ENCODE measurements at places on chromosomes 1 and 21. TPM values are rescaled to one million over a fixed set of nuclear protein-coding genes. Genes with fewer than 3 reads are reported as not detected.

- H3K4me3 ChIP-seq, result no peak overlapping the region
- no peaks in the 10 kb centered on the region for H3K27me3 ChIP-seq
- DNase-seq, result no peak
- no peak overlapping the region for H3K27ac ChIP-seq
- no peaks in the 10 kb centered on the region for H3K4me1 ChIP-seq
Measured at GRCh38 chr1:230260831-230261230, 165.3 kb downstream of the PGBD5 start.

DNA sequence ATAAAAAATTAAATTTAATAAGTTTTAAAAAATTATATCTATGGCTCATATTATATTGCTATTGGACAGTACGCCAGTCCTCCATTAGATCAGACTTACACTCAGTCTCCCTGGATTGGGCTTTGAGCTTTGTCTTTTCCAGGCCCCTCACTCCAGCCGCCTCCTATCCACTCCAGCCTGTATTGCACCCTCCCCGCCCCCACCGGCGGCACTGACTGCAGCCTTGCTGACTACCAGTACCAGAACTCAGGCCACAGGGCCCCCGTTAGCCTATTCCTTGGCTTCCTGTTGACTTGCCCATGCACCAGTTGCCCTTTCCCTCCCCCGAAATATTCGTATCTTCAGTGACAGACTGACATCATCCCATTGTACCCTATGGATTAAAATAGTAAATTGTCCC is 127.9 kb downstream of the CSMD2 start:
- H3K27ac ChIP-seq, result no peak overlapping the region
- no peaks in the 10 kb centered on the region for H3K4me1 ChIP-seq
- no peak for DNase-seq
- no peaks in the 10 kb centered on the region for H3K36me3 ChIP-seq
- no peak overlapping the region for H3K4me3 ChIP-seq

- H3K4me3 ChIP-seq, result peak overlapping the region; percentile 86
- peaks cover 26% of the 10 kb centered on the region for H3K36me3 ChIP-seq
- peaks cover 52% of the 10 kb centered on the region for H3K27me3 ChIP-seq
- peak; percentile 38 for DNase-seq
Measured at GRCh38 chr1:64470665-64471217, 812 bp downstream of the CACHD1 start.

GRCh38 chr1:30058970-30059369 is 664.4 kb downstream of the MATN1 start:
- peaks cover 13% of the 10 kb centered on the region for H3K4me1 ChIP-seq
- no peak overlapping the region for H3K27ac ChIP-seq
- no peak overlapping the region for H3K4me3 ChIP-seq
- DNase-seq, result peak; percentile 71
- no peaks in the 10 kb centered on the region for H3K36me3 ChIP-seq
- H3K27me3 ChIP-seq, result peaks cover 36% of the 10 kb centered on the region

GRCh38 chr1:197129698-197130097 is 16.8 kb downstream of the ASPM start:
- H3K27me3 ChIP-seq, result no peaks in the 10 kb centered on the region
- peaks cover 14% of the 10 kb centered on the region for H3K4me1 ChIP-seq
- no peak overlapping the region for H3K4me3 ChIP-seq
- no peak for DNase-seq
- H3K27ac ChIP-seq, result no peak overlapping the region

- no peak overlapping the region for H3K4me3 ChIP-seq
- H3K36me3 ChIP-seq, result no peaks in the 10 kb centered on the region
- no peak overlapping the region for H3K27ac ChIP-seq
- no peak for DNase-seq
- peaks cover 9% of the 10 kb centered on the region for H3K4me1 ChIP-seq
Measured at GRCh38 chr1:200627575-200628222, 7.1 kb upstream of the KIF14 start.

DNA sequence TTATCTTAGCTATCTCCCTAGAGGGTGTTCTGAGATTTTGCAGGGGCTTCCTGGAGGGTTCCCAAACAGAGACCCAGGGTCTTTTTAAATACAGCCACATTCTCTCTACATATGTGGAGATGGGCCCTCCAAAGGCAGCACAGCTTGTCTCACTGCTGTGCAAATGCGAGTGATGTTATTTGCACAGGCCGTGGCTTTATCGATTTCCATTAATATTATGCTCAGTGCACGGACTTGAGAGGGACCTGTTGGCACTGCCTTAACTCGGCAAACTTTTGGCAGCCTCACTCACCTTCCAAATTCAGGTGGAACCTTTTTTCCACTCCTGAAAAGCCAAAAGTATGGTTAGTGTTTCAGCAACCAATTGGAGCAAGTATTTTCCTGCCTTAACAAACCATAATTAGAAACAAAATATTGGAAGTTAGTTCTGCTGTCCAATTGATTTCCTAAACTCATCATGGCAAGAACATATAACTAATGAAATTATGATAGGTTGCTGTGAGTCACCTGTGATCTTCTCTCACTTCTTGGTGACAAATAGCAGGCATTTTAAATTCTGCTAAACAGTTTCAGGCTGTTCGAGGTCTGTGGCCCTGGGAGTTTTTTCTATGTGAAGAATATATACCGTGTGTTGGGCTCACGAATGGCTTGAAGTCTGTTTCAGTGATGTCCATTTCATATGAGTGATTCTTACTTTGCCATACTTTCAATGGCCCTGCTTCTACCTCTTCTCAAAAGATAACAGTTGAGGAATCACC is 10.9 kb downstream of the LHX9 start:
- H3K27ac ChIP-seq, result peak overlapping the region; percentile 84
- peak; percentile 30 for DNase-seq
- H3K4me3 ChIP-seq, result peak overlapping the region; percentile 69
- peaks cover 14% of the 10 kb centered on the region for H3K36me3 ChIP-seq
- no peaks in the 10 kb centered on the region for H3K27me3 ChIP-seq

DNA sequence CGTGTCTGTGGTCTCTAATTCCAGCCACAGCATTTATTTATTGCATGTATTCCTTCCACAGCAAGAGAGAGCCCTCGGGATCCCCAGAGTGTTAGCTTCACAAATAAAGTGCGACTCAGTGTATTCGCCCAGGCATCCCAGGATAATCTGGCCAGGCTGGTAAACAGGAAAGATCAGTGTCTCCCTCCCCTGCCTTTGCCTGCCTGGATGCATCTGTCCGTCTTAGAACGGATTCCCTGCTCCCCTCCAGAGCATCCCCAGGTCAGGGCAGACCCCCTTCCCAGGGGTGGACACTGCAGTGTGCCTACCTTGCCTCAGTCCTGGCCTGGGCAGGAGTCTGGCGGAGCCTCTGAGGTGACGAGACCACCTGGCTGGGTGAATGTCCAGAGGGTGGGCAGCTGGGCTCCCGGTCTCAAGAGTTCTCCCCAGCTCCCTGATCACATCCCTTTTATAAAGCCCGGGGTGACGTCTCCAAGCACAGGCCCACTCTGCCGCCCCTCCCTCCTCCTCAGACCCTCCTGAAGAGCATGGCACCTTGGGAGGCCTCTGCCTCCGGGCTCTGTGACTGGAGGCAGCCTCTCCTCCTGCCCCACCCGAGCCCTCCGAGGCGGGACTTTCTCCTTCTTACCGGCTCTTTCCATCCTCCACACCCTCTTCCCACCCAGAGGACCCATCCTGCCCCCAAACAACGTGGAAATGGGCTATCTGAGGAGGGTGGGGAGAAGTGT is at the start of gene KISS1:
KISS1 (minus strand) TSS at position 424 of the 728 bp plus-strand sequence. CDS start 3,615 bp downstream, outside the sequence.
- no peak within 1 kb of the TSS for H3K27ac ChIP-seq
- H3K27me3 ChIP-seq, result peaks cover 14% of the 10 kb centered on the region
- H3K4me3 ChIP-seq, result no peak within 1 kb of the TSS
- peaks cover 8% of the 10 kb centered on the region for H3K36me3 ChIP-seq

DNA sequence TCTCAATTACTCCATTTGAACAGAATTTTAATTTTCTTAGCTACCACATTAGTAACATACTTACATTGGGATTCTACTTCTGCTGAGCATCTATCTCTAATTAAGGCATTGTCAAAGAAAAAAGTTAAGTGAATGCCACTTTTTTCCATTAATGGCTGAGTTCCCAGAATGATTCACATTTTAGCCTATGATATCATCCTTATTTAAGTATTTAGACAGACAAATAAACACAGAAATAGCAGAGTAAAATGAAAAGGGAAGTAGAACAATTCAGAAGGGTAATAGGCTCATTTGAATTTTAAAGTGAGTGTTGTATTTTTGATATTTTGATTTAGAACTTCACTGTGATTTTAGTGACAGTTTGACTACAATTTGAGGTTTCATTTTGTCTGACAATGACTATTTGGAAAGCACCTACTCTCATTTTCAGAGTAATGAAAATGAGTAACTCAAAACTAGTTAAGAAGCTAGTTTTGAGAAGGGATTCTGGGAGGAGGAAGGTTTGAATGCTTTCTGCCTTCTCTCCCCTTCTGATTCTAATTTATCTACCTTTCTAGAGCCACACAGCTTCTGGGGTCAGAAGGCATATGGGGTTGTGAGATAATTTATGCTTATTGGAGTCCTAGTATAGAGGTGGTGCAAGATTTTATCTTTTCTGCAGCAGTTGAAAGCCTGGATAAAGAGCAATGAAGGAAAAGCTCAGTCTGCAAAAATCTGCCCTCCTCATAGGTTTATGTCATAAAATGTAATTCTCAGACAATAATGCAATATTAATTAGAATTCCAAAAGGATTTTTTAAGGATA is 15.5 kb downstream of the LYPLAL1 start:
- DNase-seq, result no peak
- peaks cover 51% of the 10 kb centered on the region for H3K4me1 ChIP-seq
- peak overlapping the region; percentile 56 for H3K4me3 ChIP-seq
- peaks cover 9% of the 10 kb centered on the region for H3K36me3 ChIP-seq
- H3K27ac ChIP-seq, result peak overlapping the region; percentile 57

GRCh38 chr21:42016364-42016985 is 6.3 kb upstream of the ZBTB21 start:
- H3K36me3 ChIP-seq, result peaks cover 5% of the 10 kb centered on the region
- H3K4me1 ChIP-seq, result no peaks in the 10 kb centered on the region
- peaks cover 48% of the 10 kb centered on the region for H3K27me3 ChIP-seq
- no peak overlapping the region for H3K27ac ChIP-seq
- DNase-seq, result no peak
- no peak overlapping the region for H3K4me3 ChIP-seq

DNA sequence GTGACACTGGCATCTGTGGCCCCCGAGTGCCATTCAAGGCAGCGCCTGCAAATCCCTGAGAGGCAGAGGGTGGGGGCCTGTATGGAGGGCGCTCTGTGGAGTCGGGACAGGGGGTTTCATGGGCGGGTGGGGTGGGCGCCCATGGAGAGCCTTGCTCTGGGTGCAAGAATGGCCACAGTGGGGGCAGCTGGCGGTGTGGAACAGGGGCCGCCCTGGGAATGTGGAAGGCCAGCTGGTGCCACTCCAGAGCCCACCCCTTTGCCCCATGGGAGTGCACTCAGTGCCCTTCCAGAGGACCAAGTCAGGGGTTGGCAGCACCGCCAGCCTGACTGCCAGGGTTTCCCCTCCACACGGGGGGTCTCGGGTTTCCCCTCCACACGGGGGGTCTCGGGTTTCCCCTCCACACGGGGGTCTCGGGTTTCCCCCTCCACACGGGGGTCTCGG is 55.0 kb upstream of the TRAPPC10 start:
- no peak overlapping the region for H3K27ac ChIP-seq
- no peaks in the 10 kb centered on the region for H3K27me3 ChIP-seq
- H3K36me3 ChIP-seq, result peaks cover 4% of the 10 kb centered on the region
- H3K4me1 ChIP-seq, result no peaks in the 10 kb centered on the region
- DNase-seq, result no peak

- no peak overlapping the region for H3K27ac ChIP-seq
- H3K27me3 ChIP-seq, result no peaks in the 10 kb centered on the region
- H3K36me3 ChIP-seq, result peaks cover 28% of the 10 kb centered on the region
- H3K4me1 ChIP-seq, result no peaks in the 10 kb centered on the region
Measured at GRCh38 chr21:45494135-45494850, 47.9 kb downstream of the SLC19A1 start.

- H3K4me1 ChIP-seq, result peaks cover 26% of the 10 kb centered on the region
- DNase-seq, result no peak
- H3K4me3 ChIP-seq, result peak overlapping the region; percentile 65
- peaks cover 90% of the 10 kb centered on the region for H3K36me3 ChIP-seq
Measured at GRCh38 chr21:34882719-34883131, 166.4 kb downstream of the RUNX1 start.

DNA sequence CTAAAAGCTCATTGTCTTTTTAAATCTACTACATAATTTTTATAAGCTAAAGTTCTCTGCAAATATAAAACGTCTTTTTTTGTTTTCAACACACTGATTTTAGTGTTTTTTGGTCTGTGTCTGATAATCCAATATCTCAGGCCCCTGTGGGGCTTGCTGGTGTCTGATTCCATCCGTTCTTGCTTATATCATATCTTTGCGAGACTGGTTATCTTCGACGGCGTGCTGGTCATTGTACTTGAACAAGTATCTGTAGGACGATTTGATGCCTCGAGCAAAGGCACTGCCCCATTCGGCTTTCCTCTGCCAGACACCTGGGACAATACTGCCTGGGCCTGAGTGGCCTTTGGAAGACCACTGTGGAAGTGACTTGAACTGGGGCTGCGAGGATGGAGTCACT is 18.4 kb upstream of the TTLL10 start:
- H3K27me3 ChIP-seq, result no peaks in the 10 kb centered on the region
- DNase-seq, result no peak
- H3K4me3 ChIP-seq, result no peak overlapping the region
- no peak overlapping the region for H3K27ac ChIP-seq
- H3K36me3 ChIP-seq, result peaks cover 31% of the 10 kb centered on the region
- H3K4me1 ChIP-seq, result no peaks in the 10 kb centered on the region

DNA sequence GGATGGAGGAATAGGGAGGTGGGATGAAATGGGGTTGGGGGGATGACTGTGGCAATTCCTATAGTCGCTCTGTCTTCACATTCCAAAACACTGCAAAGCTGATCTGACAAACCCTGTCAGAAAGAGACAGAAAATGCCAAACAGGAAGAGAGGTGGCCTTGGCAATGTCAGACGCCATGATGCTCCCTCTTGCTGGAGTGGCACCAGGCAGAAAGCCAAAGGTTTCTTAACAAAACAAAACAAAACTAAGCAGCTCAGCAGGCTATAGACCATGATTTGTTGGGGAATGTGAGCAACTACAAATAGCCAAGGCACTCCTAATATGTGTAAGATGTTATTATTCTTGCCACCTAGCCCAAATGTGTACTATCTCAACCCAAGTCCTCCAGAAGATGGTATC is 42.9 kb upstream of the PLA2G2C start:
- no peaks in the 10 kb centered on the region for H3K36me3 ChIP-seq
- H3K4me3 ChIP-seq, result no peak overlapping the region
- DNase-seq, result no peak

DNA sequence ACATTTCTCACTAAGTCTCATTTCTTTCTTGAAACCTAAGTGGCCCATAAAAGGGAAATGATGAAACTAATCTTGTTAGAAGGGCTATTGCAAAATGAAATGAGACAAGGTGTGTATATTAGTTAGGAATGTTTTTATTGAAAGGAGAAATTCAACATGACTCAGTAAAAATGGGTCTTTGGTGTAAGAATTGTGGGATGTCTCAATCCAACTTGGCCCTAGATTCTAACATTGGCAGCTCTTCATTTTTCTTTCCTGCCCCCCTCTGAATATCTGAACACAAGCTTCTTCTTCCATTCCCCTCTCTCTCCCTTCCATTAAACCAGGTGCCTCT is 26.8 kb upstream of the TARBP1 start:
- H3K27me3 ChIP-seq, result no peaks in the 10 kb centered on the region
- no peak for DNase-seq
- peaks cover 8% of the 10 kb centered on the region for H3K36me3 ChIP-seq
- no peak overlapping the region for H3K4me3 ChIP-seq
- H3K4me1 ChIP-seq, result peaks cover 68% of the 10 kb centered on the region

Gene TCEA3
- total RNA-seq, result 1.5 TPM

Gene TEKT2
- total RNA-seq, result 0.31 TPM

Gene TSPAN2
- total RNA-seq, result 6.0 TPM

Gene SRGAP2B
- 31.6 TPM for total RNA-seq

Gene NBPF4
- not detected for total RNA-seq

Gene SPATA1
- total RNA-seq, result 0.52 TPM

Gene PTP4A2
- total RNA-seq, result 337 TPM

Gene S100A7
- total RNA-seq, result not detected

Gene IQGAP3
- 93.6 TPM for total RNA-seq

Gene TMEM200B
- 0.15 TPM for total RNA-seq

Gene RASSF5
- total RNA-seq, result 6.1 TPM

Gene ERICH3
- 0.15 TPM for total RNA-seq

Gene ADIPOR1
- total RNA-seq, result 102 TPM

Gene COL11A1
- total RNA-seq, result not detected

Data from Calu3 (cell line).